Sigmoid colon (tissue), 7 donors: ENCODE measurements at places on chromosomes 2 and 18. TPM values are rescaled to one million over a fixed set of nuclear protein-coding genes. Genes with fewer than 3 reads are reported as not detected.

DNA sequence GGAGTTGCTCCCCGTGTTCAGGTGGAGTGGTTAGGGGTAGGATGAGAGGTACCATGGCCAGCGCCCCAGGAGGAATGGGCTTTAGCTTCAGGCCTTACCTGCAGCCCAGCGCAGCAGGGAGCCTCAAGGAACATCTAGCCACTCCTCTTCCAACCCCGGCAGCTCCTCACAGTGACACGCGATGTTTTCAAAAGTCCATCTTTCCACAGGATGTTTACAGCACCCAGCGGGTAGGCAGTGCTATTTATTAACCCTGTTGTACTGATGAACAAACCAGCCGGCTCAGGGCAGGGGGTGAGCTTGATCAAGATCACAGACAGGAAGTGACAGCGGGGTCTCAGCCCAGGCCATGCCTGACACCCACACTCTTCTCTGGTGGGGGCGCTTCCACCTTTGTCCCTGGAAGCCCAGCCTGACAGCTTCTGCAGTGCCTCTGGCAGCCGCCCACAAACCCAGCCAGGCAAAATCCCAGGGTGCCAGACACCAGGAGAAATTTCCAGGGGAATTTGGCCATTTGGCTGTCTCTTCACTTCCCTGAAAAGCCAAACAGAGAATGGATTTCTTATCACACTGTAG is 18.4 kb upstream of the PRLH start:
- H3K4me3 ChIP-seq, result no peak overlapping the region
- no peaks in the 10 kb centered on the region for H3K27me3 ChIP-seq
- no peaks in the 10 kb centered on the region for H3K4me1 ChIP-seq
- no peak for DNase-seq

GRCh38 chr18:32961538-32961937 is 188.7 kb upstream of the KLHL14 start:
- H3K36me3 ChIP-seq, result no peaks in the 10 kb centered on the region
- H3K4me1 ChIP-seq, result no peaks in the 10 kb centered on the region
- no peak overlapping the region for H3K4me3 ChIP-seq
- H3K27me3 ChIP-seq, result no peaks in the 10 kb centered on the region
- DNase-seq, result no peak

- H3K4me3 ChIP-seq, result no peak overlapping the region
- no peaks in the 10 kb centered on the region for H3K36me3 ChIP-seq
- H3K4me1 ChIP-seq, result no peaks in the 10 kb centered on the region
- H3K27ac ChIP-seq, result no peak overlapping the region
- no peaks in the 10 kb centered on the region for H3K27me3 ChIP-seq
These were observed 178.9 kb downstream of the METTL4 start for GRCh38 chr18:2392446-2392845.

DNA sequence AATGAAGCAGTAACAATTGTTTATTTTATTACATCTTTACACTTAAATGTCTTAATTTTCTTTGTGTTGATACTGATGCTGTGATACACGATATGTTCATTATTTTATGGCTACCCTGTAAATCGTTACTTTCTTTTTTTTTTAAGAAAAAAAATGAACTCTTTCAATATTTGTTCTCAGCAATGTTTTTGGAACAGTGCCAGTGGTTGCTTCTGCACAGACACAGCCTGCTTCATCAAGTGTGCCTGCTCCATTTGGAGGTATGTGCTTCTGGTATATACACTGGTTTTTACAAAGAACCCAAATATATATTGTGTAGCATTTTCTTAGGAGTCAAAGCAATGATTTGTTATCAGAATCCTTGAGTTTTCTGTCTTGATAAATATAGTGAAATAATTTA is 62.2 kb upstream of the SCYGR2 start:
- H3K27me3 ChIP-seq, result no peaks in the 10 kb centered on the region
- H3K4me1 ChIP-seq, result no peaks in the 10 kb centered on the region

INPP5D gene
- total RNA-seq, result 6.4 TPM

- H3K4me1 ChIP-seq, result peaks cover 11% of the 10 kb centered on the region
- no peak overlapping the region for H3K4me3 ChIP-seq
- DNase-seq, result no peak
- H3K27ac ChIP-seq, result no peak overlapping the region
These were observed 26.5 kb downstream of the PSD4 start for GRCh38 chr2:113200236-113200635.

GRCh38 chr2:23513245-23513871 is 128.4 kb downstream of the KLHL29 start:
- peak overlapping the region; percentile 35 for H3K4me3 ChIP-seq
- no peaks in the 10 kb centered on the region for H3K36me3 ChIP-seq
- H3K4me1 ChIP-seq, result peaks cover 25% of the 10 kb centered on the region
- no peaks in the 10 kb centered on the region for H3K27me3 ChIP-seq

GATA6 gene
- 2.5 TPM for total RNA-seq
